ENCODE measurements at places on chromosomes 5 and 9.

DNA sequence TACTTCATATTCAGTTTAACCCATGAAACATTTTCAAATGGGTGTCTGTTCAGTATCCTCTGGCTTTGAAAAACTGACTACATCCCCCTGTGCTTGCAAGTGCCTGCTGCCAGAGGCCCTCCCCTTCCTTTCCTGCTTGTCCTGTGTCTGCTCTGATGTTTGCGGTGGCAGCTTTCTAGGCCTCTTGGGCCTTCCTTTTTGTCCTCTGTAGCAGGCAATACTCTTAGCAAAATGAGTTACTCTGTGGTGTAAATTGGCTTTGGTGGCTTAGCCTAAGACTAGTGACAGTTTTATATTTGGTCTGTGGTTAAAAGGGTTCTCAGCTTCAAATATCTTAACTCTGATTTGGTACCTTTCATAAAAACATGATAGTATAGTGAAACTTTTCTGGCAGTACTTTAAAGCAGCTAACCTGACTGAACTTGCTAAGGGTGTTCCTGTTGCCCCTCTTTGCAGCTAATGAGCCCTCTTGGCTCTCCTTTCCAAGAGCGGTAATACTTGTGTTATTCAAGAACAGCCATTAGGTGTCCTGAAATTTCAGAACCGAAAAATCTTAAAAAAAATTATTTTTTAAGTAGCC lies 76.6 kb downstream of the GOLM1 start:
- no peak for DNase-seq

DNA sequence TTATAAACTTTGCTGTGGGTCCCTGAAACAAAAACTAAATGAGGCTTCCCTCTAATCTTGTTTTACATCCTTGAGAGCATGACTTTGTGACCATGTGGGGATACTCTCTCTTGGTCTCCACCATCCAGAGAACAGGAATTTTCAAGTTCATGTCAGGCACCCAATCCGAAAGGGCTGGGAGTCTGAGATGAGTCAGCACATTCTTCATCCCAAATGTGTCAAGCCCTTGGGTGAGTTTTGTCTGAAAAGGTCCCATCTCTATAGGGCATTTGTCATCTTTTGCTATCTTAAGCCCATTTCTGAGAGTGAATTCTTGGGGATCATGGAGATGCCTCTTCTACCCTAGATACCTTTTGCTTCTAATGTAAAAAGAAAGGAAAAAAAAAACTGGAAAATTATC lies 26.9 kb upstream of the RAPGEF6 start:
- DNase-seq = no peak

GRCh38 chr5:136042665-136043121 lies 13.9 kb downstream of the TGFBI start:
- no peak for DNase-seq

GRCh38 chr9:113573046-113573958 lies 109.8 kb downstream of the RGS3 start:
- DNase-seq = no peak

DNA sequence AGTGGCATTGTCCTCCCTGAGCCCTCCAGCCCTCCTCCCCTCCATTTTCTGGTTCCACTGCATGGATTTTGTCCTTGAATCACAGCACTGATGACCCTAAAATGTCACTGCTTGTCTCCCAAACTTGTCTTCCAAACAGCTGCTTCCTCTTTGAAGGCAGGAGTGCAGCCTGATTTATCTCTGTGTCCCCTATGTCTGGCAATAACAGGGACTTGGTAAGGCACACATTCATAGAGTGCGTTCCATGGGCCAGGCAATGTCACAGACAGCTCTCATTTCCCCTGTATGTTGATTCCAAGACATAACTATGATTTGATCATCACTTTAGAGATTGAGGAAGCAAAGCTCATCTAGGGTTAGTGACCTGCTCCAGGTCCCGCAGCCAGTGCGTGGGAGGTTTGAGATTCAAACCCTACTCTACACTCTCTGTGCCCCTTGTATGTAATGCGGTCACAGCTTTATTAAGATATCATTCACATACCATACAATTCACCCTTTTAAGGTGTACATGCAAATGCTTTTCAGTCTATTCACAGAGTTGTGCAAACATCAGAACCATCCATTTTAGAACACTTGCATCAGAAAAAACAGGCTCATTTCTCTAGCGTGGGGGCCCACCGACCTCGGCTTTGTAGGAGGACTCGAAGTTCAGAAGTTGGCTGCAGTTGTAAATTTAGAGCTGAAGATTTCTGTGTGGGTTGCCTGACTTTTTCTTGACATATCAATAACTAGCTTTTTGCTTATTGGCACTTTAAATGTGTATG lies 28.4 kb upstream of the BOD1 start:
- DNase-seq = no peak

DNA sequence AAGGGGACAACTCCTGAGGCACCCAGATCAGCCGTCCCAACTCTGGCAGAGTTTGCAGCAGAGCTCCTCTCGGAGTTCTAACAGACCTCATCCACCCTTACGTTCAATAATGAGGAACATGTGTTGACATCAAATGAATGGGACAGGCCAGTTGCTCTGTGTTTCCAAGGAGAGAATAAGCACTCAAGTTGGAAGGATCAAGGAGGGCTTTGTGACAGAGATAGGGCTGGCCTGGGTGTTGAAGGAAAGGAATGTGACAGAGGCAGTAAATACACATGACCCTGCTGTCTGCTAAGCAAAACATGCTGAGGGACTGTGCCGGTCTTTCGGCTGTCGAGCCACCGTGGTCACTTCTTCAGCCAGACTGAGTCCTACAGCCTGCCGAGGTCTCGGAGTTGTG lies 48.2 kb downstream of the GPR107 start:
- DNase-seq = no peak

GRCh38 chr5:68224509-68225187 lies 9.1 kb downstream of the PIK3R1 start:
- DNase-seq = no peak

DNA sequence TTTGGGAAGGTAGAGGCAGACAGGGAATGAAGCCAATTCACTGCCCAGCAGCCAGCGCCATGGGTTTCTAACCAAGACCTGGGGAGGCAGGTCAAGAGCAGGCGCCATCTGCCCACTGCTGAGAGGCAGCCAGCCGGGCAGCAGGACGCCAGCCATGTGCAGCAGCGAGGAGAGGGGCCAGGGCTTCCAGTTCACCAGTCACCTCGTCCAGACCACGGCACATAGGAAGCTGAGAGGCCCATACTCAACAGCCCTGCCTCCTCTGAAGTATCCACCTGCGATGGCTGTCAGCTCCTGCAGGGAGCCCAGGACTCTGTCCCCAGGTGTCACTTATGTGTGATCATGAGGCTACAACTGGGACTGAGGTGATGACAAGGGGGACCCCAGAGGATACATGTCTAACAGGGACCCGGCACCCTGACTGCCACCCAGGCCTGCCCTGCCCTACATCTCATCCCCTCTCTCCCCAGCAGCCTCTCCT lies 30.1 kb downstream of the IPPK start:
- DNase-seq = no peak

DNA sequence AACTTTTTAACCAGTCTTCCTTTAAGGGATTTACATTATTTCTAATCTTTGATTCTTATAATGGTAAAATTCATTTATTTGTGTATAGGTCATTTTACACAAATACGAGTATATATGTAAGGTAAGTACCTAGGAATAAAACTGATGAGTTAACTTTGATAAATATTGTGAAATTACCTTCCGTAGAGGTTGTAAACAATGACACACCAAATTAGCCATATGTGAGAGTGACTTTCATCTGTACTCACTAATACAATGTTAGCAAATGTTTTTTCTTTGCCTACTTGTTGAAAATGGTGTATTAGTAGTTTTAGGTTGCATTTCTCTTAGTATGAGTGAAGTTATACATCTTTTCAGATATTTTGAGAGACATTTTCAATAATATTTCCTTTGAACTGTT lies 42.6 kb upstream of the TSLP start:
- no peak for DNase-seq

DNA sequence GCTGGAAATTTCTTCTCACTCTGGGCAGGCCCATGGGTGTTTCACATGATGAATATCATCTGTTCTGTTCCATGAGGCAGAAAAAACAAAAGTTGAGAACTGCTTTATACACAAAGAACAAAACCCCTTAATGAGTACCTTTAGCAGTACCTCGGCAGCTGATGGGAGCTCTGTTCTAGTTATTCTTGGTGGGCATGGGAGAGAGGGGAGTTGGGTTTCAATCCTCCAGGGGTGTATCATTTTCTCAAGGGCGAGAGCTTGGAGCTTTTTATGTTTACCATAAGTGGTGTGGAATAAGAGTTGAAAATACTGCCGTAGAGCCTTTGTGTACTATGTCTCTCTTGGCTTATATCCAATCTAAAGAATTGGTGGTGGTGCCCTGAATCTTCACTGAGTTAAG lies 103.3 kb upstream of the ZNF608 start:
- DNase-seq = no peak

DNA sequence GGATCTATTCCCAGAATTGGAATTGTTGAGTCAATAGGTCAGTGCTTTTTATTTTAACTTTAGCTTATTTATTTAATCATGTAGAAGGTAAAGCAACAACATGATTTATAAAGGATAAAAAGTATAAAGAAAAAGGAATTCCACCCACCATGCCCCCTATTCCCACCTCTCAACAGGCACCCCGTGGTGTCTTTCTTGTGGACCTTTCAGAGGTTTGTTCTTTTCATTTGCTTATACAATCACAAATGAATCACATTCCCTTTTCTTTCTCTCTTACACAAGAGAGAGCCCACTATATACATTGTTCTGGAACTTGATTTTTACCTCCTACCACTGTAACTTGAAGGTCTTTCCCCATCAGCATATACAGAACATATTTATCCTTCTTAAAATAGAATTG lies 37.2 kb upstream of the SMIM32 start:
- no peak for DNase-seq

GRCh38 chr5:99945478-99946442 lies 589.4 kb upstream of the FAM174A start:
- no peak for DNase-seq

- no peak for DNase-seq
These were observed 802 bp downstream of the CCDC107 start for GRCh38 chr9:35658968-35659220.

GRCh38 chr5:74538206-74538661 lies 102.3 kb downstream of the ENC1 start:
- DNase-seq = no peak

- no peak for DNase-seq
These were observed at the start of gene ADCY2 for GRCh38 chr5:7395947-7396712. Gene ADCY2, plus strand, starts transcription at chr5:7396138. Its CDS starts 159 bp downstream, at chr5:7396297.

DNA sequence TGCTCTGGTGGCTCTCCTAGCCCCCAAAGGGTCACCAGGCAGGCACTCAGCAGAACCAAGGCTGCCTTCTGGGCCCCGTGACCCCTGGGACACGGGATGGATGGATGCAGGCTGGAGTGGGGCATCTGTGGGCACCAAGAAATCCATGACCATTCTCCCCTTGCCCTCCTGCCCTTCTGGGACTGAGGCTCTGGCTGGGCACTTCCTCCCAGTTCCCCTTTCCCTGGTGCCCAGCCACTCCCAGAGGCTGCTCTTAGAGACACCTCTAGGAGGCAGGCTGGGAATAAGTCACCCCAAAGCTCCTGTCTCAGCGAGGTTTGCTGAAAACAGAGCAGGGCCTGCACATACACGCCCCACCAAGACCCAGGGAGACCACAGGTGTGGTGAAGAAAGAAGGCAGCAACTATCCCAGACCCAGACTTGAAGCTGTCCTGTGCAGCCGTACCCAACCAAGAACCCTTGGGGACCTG lies 943 bp downstream of the STING1 start:
- DNase-seq = no peak

DNA sequence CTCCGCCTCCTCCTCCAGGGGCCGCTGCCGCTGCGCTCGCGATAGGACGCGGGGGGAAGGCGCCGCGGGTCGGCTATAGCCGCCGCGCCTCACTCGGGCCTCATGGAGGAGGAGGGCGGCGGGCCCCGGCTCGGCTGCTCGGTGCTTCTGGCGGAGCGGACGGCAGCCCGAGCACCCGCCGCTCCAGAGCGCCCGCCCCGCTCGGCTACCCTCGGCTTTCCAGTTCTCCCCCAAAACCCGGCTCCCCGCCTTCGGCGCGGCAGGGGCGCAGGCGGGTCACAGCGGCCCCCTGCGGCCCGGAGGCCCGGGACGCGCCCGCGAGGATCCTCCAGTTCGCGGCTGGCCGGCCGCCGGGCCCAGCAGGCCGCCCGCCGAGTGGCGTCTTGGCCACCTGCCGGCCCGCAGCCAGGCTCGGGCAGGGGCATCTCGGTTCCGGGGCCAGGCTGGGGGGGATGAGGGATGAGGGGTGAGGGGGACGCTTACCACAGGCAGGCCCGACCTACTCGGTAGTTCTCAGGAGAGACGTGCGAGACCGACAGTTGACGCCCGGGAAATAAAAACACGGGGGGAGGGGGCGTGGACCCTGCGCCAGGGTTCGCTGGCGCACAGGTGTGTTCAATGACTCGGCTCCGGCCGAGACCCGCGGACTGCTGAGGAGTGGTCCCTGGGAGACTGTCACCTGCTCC lies at the start of gene PAIP1:
Gene PAIP1, minus strand, starts transcription at position 221 of the 686 bp plus-strand sequence. CDS start 231 bp downstream, outside the sequence.
- DNase-seq = peak; percentile 70

GRCh38 chr9:95778957-95779356 lies 96.5 kb upstream of the ERCC6L2 start:
- no peak for DNase-seq

- no peak for DNase-seq
These were observed 1072.4 kb upstream of the CDH6 start for GRCh38 chr5:30121043-30121442.

GRCh38 chr5:135916638-135917263 lies 21.1 kb upstream of the IL9 start:
- no peak for DNase-seq

DNA sequence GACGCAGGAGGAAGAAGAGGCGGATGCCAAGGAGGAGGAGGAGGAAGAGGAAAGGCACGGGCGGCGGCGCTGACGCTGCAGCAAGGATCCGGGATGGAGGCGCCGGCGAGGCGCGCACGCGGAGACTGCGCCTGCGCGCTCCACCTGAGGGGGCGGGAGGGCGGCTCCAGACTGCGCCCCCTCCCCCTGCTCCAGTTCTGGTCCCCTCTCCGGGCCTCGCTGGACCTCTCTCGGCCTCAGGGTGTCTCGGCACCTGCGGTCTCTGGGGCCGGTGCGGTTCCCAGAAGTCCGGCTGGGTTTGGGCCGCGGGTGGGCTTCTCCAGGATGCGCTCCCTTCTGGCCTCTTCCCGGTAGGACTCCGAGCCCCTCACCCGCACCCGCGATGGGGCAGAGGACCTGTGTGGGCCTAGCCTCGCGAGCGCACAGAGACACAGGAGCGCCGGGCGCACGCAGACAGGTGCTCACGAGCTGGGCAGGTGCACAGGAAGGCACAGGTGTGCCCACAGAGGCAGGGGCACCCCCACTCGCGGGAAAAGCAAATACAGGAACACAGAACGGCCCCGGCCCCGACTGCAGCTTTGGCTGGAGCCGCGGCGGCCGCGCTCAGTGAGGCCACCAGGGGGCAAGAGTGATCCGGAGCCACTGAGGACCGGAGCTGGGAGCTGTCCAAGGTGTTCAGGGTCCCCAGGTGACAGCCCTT lies at the start of gene NPDC1:
Gene NPDC1, minus strand, starts transcription at position 90 of the 700 bp plus-strand sequence. CDS start 188 bp downstream, outside the sequence.
- DNase-seq = peak; percentile 48

DNA sequence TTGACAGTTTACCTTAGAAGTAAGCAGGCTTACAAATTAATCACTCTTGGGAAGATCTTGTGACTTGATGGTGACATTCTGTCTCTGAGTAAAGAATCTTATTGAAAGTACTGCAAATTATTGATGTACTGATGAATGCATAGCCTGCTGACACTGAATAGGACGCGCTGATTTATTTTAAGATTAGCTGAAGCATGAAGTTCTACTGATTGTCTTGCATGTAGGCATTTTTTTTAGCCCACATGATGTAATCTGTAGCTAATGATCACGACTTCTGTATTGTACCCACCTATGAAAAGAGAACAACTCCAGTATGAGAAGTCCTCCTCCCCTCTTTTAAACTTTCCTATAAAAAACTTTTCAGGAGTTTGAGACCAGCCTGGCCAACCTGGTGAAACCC lies 28.3 kb upstream of the SPIN1 start:
- DNase-seq = no peak

All from nucleus accumbens (tissue), 56 donors.